IPS DF 19.7 (cell line): ENCODE measurements at places on chromosomes 6 and 20.

DNA sequence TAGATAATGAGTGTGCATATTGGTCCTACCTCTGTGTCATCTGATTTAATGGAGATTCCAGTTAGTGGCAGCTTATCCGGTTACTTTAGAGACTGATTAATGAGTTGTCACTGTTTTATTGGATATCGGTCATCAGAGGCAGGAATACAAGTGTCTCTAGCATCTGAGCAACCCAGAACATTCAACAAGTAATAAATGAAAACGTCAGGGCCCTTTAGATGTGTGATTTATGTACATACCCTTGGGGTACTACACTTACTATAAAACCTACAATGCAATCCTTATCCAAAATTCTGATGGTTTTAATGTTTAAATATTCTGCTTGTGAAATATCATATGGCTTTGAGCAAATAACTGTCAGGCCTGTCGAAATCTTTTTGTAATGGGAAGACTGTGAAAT, 1117.9 kb upstream of the FLRT3 start:
- DNase-seq: no peak

GRCh38 chr6:10577112-10577511, 56.0 kb downstream of the GCNT2 start:
- DNase-seq: no peak

GRCh38 chr20:11867291-11867919, 50.3 kb upstream of the BTBD3 start:
- no peak for DNase-seq

DNA sequence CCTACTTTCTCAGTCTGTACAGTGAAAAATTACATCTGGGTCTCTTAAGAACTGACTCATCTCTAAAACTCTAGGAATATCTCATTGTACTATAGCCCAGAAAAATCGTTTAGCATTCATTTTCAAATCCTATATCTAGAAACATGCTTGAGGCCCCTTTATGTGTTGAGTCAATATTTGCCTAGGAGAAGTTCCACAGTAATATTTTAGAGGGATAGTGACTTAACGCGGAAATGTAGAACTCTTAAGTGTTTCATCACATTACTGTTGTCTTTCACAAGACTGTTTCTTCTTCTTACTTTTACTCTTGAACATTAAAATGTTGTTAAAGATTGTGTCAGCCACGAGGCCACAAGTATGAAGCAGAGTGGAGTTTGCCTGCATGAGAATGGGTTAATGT, 23.0 kb upstream of the MYLIP start:
- no peak for DNase-seq

DNA sequence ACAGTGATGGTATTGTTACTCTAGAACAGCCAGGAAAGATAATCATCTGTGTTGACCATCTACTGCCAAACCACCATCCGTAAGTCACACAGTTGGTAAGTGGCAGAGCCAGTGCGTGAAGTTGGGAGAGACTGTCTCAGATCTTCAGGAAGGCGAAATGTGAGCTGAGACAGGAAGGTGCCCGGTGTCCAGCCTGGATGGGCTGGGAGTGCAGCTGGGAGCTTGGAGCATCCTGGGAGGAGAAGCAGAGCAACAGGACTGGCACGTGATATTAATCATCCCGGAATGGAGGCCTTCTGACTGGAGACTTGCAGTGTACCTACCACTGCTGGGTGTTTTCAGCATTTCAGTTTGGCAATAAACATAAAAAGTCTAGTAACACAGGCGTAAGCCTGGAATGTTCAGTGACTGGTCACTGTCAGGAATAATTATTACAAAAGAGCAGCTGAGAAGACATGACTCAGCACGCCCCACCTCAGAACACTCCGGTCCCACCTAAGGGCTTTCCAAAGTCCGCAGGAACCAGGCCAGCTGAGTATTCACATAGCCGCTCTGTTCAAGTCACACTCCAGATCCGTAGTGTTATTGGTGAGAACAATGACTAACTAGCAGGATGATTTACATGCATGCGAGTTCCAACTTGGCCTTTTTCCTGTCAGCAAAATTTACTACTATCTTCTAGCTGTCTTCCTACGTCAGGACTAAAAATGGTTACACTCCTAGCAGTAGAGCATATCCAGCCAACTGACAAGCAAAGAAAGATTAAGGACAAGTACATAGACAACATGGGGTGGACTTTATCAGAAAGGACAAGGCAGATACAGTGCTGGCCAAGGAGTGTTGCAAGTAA, 45.1 kb upstream of the PNRC1 start:
- DNase-seq: no peak
